CMK (cell line): ENCODE measurements at places on chromosomes 1 and 21.

DNA sequence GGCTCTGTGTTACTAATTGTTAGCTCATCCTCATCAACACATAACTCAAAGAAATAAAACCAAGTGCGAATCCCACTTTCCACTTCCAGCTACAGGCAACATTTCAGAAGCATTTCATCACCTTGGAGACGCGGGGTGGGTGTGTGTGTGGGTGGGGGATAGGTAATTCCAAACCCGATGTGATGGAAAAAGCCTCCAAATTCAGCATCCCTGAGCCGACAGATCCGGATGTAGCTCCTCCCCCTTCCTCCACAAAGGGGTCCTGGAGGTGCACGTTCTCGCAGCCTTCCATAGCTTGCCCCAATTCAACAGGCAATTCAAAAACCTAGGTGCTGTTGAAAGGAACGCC is 486 bp downstream of the HSPA13 start:
- no peak for DNase-seq

DNA sequence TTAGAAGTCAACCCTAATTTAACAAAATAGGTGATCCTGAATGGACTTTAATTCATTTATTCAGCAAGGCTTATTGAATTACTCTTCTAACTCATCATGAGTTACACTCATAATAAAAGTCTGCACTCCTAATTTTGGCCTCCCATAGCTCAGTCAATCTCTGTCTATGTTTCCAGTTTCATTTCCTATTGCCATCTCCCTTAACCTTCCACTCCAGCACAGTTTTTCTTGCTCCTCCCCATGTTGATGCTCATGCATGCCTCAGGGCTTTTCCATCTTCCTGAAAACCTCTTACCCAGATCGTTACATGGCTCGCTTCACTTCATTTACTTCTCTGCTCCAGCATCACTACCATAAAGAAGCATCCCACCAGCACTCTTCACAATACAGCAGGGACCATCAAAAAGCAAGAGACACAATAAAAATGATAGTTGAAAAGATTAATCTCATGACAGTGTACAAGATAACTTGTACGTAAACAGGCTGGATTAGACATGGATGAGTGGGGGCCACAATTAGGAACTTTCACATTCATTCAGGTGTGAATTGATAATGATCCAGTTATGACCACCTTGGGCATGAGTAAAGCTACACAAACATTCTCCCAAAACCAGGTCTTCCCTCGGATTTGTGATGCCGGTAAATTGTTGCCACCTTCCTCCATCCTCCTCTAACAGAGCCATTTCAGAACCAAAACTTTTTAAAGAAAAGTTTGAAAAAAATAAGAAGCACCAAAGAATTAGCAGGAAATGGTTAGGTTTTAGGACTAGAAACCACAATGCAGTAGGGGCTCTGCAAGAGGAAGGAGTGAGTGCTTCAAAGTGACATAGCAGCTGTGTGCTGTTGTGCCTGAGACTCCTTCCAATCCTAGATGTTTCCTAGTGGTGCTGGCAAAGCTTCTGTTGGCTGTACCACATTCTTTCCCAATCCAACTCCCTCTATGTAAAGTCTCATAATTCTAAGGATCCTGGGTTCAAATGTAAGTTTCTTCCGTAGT is 89.8 kb downstream of the OLFML2B start:
- DNase-seq: no peak

- no peak for DNase-seq
Observed at GRCh38 chr21:30758306-30758705, 3.1 kb upstream of the KRTAP21-1 start.

GRCh38 chr21:39660191-39660980 is 47.6 kb downstream of the B3GALT5 start:
- DNase-seq: no peak

- DNase-seq: no peak
Observed at GRCh38 chr1:164456272-164456671, 102.7 kb upstream of the PBX1 start.

DNA sequence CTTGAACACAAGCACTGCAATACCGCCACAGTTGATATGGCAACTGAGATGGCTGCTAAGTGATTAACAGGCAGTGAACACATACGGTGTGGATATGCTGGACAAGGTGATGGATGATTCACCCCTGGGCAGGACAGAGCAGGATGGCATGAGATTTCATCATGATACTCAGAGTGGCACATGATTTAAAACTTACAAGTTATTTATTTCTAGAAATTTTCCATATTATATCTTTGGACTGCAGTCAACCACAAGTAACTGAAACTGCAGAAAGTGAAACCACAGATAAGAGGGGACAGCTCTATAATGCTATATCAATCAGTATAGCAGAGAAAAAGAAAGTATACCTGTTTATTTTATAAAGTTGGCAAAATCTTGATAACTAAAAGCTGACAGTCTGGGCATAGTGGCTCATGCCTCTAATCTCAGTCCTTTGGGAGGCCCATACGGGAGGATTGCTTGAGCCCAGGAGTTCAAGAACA is 47.9 kb downstream of the PHACTR4 start:
- DNase-seq: no peak
